ENCODE measurements at places on chromosomes 1 and 21.

- no peak for DNase-seq
Observed at GRCh38 chr1:56077206-56077605, 502.2 kb downstream of the PLPP3 start.

- DNase-seq, result no peak
Observed at GRCh38 chr1:110339407-110340206, 430 bp downstream of the RBM15 start.

- no peak for DNase-seq
Observed at GRCh38 chr1:115647507-115647906, 5.7 kb downstream of the VANGL1 start.

DNA sequence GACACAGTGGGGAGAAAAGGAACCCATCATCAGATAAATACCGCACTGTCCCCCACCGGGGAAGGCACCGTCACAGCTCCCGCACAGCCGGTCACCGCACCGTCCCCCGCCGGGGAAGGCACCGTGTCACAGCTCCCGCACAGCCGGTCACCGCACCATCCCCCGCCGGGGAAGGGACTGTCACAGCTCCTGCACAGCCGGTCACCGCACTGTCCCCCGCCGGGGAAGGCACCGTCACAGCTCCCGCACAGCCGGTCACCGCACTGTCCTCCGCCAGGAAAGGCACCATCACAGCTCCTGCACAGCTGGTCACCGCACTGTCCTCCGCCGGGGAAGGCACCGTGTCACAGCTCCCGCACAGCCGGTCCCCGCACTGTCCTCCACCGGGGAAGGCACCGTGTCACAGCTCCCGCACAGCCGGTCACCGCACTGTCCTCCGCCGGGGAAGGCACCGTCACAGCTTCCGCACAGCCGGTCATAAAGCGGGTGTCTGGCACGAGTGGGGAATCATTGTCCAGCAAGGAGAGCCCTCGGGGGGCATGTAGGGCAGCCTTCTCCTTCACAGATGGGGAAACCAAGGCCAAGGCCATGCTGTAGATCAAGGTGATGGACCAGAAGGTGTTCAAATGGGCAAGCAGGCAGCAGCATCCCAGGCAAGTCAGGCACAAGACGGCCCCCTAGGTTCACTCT is 280.1 kb downstream of the NPHP4 start:
- no peak for DNase-seq

DNA sequence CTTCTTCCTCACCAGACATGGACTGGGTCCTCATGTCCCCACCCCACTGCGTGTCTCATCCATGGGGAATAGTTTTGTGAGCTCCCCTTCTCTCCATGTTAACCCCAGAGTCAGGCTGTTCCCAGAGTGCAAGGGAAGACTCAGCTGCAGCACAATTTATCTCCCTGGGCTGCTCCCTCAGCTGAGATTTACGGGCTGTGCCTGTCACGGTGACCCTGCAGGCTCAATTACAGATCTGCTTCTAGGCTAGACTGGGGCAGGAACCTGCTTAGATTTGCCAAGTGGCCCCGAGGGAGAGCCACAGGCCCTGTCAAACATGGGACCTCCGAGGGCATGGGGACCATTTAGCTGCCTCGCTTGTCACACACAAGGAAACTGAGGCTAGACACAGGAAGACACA is 37.8 kb downstream of the CDCP2 start:
- no peak for DNase-seq

DNA sequence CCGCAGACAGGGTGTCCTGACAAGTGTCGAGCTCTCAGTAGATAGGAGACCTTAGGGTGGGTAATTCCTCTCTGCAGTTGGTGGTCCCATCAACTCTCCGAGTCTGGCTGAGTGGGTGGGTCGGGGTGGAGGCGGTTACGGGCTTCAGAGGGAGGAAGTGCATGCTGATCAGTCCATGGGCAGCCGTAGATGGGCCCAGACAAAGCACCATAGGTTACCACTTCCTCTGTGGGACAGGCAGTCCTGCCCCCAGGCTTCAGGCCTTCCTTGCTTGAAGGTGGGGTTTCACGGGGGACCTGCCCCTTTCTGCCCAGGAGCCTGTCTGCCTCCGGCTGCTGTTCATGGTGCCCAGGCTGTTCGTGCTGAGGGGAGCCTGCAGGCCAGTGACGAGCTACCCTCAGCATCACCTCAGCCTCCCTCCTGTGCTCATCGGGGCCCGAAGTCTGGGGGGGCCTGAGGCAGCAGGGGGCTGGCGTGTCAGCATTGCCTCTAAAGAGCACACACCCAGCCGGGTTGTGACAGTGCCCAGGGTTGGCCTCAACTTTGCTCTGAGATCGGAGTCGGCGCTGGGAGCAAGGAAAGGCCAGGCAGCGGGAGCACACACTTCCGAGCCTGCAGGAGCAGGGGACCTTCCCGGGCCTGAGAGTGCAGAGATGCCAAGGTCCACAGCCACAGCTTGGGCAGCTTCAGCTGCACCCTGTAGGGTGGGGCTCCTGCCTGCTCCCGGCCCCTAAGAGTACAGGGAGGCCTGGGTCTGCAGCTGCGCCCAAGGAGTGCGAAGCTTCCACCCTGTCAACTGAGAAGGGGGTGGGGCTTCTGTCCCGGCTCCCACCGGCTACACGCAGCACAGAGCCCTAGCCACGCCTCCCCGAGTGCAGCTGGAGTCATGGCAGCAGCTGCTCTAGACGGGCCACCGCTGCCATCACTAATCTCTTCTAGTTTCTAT is 225.4 kb upstream of the NRIP1 start:
- DNase-seq, result no peak

DNA sequence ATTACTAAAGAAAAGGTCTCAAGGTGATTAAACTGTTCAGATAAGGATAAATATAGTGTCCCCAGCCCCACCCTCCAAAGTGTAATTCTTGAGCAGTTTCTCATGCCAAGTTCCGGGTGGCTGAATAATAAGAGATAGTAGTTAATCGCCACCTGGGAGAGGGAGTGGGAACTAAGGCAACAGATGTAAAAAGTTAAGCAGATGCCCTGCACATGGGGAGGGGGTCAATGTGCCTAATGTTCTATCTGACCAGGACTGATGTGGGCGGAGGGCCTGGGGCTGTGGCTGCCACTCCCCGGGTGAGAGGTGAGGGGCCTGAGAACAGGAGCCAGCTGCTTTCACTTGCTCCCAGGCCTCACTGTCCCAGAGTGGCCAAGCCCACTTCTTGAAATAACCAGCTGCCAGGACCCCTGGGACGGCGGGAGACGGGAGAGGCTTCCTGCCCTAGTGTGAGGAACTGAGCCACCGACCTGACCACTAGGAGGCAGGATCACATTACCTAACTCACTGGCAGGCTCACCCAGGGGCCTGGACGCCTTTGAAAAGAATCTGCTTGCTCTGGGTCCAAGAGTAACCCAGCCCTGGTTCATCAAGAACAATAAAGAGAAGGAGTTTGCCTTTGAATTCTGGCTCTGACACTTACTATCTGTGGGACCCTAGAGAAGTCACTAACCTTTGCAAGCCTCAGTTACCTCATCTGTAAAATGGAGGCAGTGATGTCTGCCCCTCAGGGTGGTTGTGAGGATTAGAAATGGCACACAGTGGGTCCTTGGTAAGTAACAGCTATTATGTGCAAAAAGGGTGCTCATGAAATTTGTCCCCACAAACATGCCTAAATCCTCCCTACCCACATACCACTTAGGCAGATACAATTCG is 179.2 kb downstream of the ATG4C start:
- DNase-seq, result no peak

DNA sequence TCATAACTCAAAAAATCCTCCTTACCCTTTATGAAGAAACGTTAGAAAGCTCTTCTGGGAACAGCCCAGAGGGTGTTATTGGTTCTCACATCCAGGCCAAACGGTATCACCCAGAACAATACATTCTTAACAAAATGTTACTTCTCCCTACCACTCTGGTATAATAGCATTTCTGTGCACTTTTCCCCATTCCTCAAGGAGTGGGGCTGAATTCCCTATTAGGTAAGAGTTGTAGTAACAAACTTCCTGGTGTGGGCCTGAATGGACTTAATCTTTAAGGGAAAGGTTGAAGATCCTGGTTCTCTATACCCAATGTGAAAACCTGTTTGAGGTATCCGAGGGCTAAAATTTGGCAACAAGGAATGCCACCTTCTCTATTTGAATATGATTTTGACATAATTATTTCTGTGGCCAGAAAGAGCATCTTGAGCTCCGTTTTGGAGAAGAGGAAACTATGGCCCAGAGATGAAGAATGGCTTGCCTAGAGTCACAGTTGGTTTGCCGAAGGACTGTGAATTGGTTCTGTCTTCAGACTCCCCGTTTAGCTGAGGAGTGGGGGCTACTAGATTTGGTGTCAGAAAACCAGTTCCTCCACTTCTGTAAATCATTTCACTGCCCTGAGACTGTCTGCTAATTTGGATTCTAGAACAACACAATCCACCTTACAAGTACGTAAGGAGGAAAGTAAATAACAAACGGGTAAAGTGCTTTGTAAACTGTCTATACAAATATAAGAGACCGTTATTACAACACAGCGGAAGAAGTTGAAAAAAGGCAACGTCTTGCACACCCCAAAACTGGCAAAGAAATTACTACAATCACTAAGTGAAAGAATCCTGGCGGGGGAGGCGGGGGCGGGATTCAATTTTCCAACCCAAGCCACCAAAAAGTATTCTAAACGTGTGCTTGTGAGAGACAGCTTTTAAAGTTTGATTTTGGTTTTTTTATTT is 2.3 kb downstream of the ANP32E start:
- peak; percentile 22 for DNase-seq

- peak; percentile 74 for DNase-seq
Observed at GRCh38 chr1:28580722-28581530, 11.1 kb upstream of the RAB42 start.

DNA sequence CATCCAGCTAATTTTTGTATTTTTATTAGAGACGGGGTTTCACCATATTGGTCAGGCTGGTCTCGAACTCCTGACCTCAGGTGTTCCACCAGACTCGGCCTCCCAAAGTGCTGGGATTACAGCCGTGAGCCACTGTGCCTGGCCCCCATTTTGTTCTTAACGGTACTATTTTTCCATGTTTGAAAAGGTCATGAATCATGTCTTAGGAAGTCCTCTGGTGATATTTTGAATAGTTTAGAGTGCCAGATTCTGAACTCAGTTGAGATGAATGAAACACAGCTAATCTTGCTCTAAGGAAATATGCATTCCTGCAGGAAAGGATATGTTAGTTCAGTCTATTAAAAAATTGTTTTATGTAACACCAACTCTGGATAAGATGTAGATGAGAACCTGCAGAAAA is 62.6 kb upstream of the ATP2B4 start:
- no peak for DNase-seq

GRCh38 chr1:185795181-185795580 is 61.0 kb downstream of the HMCN1 start:
- no peak for DNase-seq
